ENCODE measurements at places on chromosomes 1 and 21.
A peak's percentile ranks its signal among the peaks of the same experiment; 100 is the strongest.

DNA sequence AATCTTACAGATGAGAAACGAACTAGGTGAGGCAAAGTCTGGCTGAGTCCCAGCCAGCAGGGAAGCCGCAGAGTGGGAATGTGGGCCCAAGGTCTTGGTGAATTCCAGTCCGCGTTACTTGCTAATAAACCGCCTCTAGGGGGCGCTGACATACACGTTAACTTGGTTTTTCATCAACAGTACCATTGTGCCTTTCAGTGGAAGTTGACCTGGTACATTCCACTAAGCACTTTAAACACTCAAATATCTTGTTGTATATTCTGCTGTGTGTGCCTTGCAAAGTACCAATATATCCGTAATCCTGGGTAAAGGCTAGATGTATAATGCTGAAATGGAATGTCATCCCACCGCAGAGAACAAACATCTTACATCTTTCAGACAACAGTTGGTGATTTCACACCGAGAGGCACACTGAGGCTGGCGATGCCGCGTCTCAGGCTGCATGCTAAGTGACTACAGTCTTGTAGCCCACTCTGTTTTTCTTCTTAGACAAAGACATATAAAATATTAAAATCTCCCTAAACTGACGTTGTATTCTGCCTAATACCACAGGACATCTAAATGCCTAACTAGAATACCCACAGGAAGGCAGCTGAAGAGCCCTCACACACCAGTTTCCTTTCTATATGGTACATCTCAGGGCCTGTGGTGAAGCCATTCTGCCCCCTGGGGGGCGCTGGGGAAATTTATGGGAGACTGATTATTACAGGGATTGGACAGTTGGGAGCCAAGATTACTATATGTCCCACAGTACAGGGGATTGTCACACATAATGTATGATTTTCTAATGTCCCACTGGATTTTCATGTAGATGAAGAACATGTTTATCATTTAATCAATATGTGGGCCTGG is 49.2 kb upstream of the C1orf198 start:
- peak; percentile 54 for DNase-seq

DNA sequence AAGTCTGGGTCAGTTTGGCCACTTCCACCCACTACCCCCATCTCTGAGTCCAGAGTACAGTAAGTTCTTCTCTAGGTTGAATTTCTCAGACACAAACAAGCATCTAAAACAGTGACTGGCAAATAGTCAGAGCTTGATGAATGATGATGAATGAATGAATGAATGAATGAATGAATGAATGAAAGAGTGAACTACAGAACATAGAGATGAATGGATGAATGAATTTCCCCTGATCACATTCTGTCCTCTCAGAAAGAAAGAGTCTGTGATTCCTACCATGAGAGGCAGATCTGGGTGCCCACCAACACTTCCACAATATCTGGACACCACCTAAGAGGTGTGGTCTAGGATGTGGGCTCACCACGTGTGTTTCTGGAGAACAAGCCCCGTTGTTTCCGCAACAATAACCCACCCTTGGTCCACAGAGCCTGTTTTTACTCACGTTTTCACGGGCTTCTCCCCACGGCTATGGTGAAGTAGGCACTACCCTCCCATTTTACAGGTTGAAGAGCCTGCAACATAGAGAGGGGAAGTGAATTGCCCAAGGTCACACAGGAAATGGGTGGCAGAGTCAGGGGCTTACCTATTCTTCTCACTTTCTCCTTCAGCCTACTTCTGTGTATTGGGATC is 40.2 kb upstream of the IFFO2 start:
- DNase-seq = no peak

DNA sequence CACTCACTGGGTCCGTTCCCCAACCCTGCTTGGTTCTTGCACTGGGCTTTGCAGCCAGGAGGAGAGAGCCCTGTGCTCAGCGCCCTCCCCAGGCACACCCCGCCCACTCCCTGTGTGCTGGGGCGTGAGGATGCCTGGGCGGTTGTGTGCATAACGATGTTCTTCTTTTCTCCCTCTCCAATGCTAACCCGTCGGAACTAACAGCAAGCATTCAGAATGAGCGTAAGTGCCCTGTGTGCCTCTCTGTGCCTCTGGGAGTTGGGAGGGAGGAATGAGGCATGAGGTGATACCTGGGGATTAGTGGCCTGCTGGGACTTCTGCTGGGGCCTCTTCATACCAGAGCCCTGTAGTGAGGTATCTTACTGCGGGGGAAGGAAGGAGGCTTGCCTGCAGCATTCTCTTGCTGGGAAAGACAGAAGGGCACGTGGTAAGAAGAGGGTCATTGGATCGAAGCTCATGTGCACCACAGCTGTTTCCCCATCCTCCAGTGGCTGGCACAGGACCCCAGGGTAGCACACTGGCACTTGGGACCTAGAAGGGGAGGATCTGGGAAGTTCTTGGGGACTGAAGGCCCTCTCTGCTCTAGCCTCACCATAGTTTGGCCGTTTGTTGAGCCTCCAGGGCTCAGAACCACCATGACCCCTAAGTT is 79.8 kb downstream of the NFASC start:
- no peak for DNase-seq

- no peak for DNase-seq
These were observed 16.3 kb downstream of the ATG4C start for GRCh38 chr1:62800281-62800680.

DNA sequence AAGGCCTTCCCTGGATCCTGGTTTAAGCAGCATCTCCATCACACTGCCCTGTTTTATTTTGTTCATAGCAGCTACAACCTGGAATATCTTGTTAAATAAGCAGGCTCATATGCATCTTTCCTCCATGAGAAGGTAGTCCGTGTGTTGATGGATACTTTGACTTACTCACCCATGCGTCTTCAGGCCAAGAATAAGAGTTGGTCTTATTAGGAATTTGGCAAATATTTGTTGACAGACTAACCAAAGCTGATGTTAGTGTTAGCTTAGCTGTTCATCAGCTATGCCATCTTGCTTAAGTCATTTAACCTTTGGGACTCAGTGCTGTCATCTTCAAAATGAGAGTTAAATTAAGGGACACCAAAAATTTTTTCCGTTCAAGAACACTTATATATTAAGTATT is 59.2 kb downstream of the SASS6 start:
- DNase-seq = no peak

DNA sequence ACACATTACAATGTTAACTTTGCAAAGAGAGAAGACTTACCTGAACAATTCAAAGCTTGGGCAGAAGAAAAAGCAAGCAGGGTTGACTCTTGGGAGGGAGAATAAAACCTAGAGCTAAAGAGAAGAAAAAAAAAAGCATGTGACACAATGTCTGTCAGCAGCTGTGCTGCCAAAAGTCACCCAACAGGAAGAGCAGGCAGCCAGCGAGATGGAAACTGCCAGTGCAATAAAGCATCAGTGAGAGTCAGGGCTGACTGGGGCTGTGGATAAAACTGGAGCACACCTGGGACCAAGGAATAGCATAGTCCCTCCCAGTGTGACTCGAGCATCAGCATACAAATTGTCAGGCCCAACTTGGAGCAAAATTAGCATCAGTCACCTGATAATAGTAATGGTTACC is 65.0 kb upstream of the SLC22A15 start:
- no peak for DNase-seq
